ENCODE measurements at places on chromosomes 12 and 14.

- no peak for DNase-seq
These were observed 6.0 kb upstream of the HOXC9 start for GRCh38 chr12:53994009-53994263.

GRCh38 chr12:32033406-32033805 is 73.2 kb upstream of the BICD1 start:
- DNase-seq: no peak

- DNase-seq: no peak
These were observed 17.4 kb downstream of the IGF1 start for GRCh38 chr12:102462795-102463465.

- DNase-seq: no peak
These were observed 1646.2 kb upstream of the FLRT2 start for GRCh38 chr14:83883732-83884131.

- no peak for DNase-seq
These were observed 8.8 kb downstream of the GALNT16 start for GRCh38 chr14:69268763-69269162.

- DNase-seq: peak; percentile 35
These were observed 629 bp downstream of the LETMD1 start for GRCh38 chr12:51048661-51049251.

DNA sequence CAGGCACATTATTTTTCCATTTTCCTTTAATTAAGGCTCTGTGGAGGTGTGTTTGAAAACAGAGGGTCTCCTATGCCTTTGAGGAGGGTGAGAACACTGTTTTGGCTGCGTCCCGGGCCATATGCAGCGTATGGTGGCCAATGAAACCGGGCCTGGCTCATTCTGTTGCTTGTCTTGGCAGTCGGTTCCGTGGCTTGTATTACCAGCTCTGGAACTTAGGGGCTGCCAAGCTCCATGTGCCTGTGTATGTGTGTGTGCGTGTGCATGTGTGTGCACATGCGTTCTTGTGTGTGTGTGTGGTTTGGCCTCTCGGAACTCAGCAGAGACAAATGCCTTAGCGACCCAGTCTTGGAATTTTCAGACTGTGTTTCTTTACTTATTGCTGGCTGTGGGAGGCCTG is 2.7 kb downstream of the JDP2 start:
- DNase-seq: no peak

DNA sequence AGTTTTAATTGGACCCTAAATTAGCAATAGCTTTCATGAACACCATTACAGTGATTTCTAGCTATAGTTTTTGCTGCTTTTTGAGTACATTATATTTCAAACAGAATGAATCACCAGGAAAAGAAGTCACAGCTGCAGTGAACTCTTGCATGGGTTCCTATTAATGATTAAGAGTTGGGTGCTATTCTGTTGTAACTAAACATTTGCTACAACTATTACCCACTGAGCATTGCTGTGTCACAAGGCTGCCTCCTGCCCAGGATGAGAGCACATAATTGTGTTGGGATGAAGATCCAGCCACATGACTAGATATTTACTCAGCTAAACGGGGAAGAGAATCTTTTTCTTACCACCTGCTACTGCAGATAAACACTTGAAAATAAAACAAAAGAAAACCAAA is 152.7 kb downstream of the GXYLT1 start:
- DNase-seq: no peak

DNA sequence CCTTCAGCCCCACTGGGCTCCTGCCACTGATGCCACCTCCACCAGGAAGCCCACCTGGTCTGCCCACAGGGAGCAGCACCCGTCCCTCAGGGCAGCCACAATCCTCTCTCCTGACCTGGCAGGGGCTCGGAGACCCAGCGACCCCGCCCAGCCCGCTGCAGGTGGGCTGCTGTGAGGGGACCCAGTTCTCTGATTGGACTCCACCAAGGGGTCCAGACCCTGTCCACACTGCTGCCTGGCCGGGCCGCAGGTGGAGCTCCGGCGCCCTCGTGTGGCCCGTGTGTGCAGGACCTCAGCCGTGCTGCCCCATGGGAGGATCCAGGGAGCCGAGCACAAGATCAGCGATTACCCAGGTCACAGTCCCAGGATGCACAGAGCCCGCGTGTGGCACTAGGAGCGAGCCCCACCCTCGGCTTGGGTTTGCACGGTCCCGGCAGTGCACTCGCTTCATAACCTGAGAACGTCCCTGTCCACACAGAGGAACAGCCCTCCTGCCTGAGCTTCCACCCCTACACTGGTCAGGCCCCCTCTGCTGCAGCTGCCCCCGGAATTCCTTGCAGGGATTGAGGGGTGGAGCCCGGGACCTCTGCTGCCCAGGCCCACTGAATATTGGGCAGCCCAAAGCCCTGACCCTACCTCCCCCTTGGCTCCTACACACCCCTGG is 35.4 kb upstream of the TMEM179 start:
- peak; percentile 76 for DNase-seq

DNA sequence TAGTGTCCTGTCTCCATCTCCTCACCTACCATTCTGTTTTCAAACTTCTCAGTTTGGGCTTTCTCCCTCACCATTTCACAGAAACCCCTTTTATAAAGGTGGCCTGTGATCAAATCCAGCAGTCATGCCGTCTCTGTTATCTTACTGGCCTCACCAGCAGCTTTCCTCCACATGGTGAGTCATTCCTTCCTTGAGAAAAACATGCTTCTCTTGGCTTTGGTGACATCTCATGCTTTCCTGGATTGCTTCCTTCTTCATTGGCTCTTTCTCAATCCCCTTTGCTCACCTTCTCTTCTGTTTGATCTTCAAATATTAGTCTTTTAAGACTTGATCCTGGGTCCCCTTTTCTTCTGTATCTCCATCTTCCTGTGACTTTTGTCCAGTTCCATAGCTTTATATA is 164.9 kb downstream of the ANO4 start:
- DNase-seq: no peak

Data from activated T-cell treated with anti-CD3 and anti-CD28 coated beads, Interleukin-2, amount 50 U/mL, for 48 hours (primary cell).